GM12892 (cell line): ENCODE measurements at places on chromosomes 6 and 20.

GRCh38 chr6:68973066-68973465 lies 338.0 kb downstream of the ADGRB3 start:
- no peak for DNase-seq

GRCh38 chr6:162200945-162201690 lies 526.4 kb downstream of the PRKN start:
- DNase-seq = no peak

- DNase-seq = no peak
Observed at GRCh38 chr6:115323001-115323400, 737.7 kb downstream of the FRK start.

- DNase-seq = no peak
Observed at GRCh38 chr6:98324446-98324845, 509.9 kb upstream of the POU3F2 start.

DNA sequence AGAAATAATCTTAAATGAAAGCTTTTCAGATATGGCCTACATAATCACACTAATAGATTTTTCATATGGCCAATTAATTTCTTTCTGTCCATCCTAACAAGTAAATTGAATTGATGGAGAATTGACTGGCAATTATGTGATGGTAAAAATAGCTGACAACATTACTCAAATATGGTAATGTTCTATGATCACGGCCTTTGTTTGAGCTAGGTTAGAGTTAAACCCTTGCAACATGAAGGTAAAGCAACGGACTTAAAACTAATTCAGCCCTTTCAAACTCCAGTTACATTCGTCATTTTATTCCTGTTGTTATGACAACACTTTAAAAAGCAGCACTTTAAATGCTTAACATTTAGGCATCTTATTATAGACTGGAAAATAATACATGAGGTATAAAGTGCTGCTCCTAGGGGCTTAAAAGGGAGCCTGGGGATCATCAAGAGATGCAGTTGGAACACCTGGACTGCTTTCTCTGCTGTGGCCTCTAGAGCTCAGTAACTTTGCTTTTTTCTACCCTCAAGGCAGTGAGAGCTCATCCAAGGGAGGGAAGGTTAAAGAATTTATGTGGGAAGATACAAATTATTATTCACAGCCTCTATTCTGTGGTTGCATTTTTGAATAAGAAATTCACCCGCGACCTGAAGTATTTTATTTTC lies 46.9 kb downstream of the RIPOR2 start:
- DNase-seq = no peak

DNA sequence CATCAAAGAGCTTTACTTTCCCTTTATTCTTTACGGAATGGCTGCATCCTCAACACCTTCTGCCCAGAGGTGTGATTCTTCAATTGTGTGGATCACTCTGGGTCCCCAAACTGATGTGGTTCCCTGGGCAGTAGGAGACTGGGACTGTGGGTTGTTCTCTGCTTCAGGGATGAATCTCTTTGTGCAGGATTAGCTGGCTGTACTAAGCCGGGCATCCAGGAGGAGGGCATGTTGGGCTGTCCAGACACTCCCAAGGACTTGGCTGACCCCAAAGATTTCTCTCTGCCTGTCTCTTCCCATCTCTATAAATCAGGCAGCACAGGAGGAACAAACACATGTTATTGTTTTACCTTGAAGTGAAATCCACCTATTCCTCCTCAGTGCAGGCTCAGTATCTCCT lies 15.3 kb downstream of the FARS2 start:
- DNase-seq = no peak

DNA sequence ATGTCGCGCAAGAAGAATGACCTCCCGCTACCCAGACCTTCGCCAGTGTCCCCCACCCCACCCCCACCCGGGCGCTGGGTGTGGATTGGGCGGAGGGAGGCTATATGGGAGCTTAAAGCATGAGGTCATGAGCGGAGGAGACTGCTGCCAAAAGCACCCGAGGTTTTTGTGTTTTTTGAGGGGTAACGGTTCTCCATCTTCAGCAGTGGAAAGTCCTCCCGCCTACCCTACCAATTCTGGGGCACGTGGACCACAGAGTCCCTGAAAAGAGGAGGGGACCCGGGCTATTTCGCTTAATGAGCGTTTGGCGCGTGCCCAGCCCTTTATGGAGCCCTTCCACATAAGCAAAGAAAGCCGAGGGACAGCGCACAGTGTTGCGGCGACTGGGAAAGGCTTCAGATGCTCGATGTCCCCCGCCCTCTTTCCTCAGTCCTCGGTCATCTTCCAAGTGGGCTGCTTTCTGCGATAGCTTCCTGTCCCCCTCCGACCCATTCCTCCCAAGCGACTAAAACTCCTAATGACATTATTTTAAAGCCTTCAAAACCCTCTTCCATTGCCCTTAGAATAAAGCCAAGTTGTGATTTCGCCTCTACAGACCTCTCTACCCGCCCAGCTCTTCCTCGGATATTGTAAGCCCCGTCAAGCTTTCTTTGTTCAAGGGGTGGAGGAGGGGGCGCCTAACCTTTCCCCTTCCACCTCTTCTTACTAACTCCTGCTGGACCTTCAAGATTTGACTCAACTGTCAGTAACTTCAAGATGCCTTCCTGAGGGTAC lies 2.1 kb upstream of the TRERF1 start:
- no peak for DNase-seq

DNA sequence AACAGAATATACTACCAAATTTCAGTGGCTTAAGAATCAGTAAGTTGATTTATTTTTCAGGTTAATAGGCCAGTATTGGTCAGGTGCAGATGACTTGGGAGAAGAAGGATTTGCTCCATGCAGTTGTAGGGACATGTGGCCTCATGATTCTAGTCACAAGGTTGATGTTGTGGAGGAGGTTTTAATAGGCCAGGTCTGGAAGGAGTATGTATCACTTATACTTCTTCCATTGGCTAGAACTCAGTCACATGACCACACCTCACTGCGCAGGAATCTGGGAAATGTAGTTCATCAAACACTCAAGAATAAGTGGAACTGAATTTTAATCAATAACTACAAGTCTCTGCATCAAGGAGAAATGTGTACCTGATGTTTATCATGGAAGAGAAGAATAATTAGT lies 281.5 kb upstream of the QKI start:
- no peak for DNase-seq

DNA sequence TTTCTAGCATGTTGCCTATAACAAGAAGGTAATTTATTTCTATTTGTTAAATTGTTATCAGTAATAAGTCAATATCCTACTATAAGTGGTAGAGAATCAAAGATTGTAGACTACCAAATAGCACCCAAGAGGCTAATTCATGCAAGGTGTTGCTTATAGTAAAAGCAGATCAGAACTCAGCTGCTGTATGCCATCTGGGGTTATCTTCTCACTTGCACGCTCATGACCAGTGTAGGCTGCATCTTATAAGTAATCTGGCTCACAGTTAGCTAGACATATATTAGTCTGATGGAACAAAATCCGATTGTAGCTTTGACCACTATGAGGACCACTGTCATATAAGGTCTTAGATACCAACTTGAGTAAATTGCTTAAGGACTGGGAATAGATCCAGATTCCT lies 17.0 kb downstream of the TOP1 start:
- no peak for DNase-seq

GRCh38 chr20:1840817-1841553 lies 54.2 kb upstream of the SIRPA start:
- DNase-seq = no peak

DNA sequence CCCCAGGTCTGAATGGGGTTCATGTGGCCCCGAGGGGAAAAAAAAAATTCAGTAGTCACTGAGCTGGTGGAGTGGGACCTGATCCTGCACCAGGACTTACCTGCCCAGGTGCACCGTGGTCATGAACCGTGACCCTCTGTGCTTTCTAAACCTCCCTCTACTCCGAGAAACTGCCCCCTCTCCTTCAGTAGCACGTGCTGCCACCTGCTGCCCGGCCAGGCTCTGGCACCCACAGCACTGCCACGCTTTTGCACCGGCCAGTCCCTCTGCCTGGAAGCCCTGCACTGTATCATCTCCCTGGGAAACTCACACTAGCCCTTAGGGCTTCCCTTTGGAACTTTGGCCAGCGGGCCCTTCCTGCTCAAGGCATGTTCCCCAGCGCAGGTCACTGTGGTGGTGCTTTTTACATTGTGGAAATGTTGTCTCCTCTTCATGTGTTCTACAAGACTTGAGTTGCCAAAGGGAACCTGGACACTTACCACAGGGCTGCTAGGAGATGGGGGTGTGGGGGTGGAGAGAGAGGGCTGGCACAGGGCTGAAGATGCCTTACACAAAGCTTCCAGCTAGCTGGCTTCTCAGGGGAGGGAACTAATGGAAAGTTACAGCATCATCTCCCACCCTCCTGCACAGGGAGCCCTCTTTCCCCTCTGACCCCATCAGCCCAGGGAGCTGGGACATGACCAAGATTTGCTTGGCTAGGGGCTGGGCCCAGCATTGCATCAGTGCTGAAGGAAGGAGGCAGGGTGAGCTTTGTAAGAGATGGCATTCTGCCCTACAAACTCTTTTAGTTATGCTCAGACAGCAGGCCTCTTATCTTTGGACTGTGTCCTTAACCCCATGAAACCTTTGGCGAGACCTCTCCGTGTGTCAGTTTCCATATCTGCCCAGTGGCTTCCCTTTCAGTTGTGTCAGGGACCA lies 2.5 kb upstream of the PTPRT start:
- DNase-seq = no peak

GRCh38 chr20:9615766-9616454 lies 101.5 kb downstream of the LAMP5 start:
- DNase-seq = no peak

- no peak for DNase-seq
Observed at GRCh38 chr6:83168556-83168955, 24.5 kb downstream of the PGM3 start.
